ENCODE measurements at places on chromosomes 11 and 22.

GRCh38 chr11:10405865-10406592 is 49.0 kb upstream of the AMPD3 start:
- DNase-seq: peak; percentile 15

- DNase-seq: no peak
Observed at GRCh38 chr11:118114266-118114665, 27.5 kb upstream of the SMIM35 start.

- DNase-seq: no peak
Observed at GRCh38 chr11:72908032-72908676, 93.9 kb downstream of the ATG16L2 start.

- DNase-seq: no peak
Observed at GRCh38 chr11:25536289-25536688, 795.6 kb upstream of the ANO3 start.
